ENCODE measurements at places on chromosomes 11 and 22.

GRCh38 chr11:130029137-130029536 lies 26.5 kb upstream of the PRDM10 start:
- no peak for DNase-seq

GRCh38 chr11:93028960-93029522 lies 59.6 kb downstream of the MTNR1B start:
- no peak for DNase-seq

DNA sequence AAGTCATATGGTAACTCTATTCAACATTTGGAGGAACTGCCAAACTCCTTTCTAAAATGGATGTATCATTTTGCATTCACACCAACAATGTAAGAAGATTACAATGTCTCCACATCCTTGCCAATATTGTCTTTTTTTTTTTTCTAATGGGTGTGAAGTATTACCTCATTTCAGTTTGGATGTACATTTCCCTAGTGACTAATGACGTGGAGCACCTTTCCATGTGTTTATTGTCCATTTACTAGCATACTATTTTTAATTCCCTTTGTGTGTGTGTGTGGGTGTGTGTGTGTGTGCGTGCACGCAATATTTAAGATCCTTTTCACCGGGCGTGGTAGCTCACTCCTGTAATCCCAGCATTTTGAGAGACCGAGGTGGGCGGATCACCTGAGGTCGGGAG lies 62.7 kb downstream of the APOL3 start:
- no peak for DNase-seq

- DNase-seq = peak; percentile 71
Observed at GRCh38 chr11:119144825-119145486, 3.9 kb upstream of the ABCG4 start.

GRCh38 chr11:44221992-44222391 lies 87.9 kb downstream of the ALX4 start:
- no peak for DNase-seq

DNA sequence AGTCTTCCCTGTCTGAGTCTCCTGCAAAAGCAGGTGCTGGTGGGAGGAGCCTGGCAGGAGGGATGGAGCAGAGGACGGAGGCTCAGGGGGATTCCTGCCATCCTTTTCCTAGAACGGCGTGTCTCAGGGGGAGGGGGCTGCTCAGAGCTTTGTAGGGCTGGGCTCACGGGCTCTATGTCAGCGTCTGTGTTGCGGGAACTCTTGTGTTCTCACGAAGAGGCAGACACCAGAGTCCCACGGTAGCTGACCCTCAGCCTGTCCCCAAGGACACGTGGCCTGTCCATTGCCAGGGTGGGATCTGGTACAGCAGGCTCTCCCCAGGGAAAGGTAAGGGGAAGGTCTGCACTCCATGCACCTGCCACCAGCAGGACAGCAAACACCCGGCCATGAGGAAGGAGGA lies 1505.2 kb downstream of the TBC1D22A start:
- DNase-seq = no peak

GRCh38 chr11:75240311-75241035 lies at the start of gene TPBGL:
TPBGL (plus strand) TSS chr11:75240774; CDS start chr11:75241050, 276 bp downstream.
- DNase-seq = peak; percentile 63

DNA sequence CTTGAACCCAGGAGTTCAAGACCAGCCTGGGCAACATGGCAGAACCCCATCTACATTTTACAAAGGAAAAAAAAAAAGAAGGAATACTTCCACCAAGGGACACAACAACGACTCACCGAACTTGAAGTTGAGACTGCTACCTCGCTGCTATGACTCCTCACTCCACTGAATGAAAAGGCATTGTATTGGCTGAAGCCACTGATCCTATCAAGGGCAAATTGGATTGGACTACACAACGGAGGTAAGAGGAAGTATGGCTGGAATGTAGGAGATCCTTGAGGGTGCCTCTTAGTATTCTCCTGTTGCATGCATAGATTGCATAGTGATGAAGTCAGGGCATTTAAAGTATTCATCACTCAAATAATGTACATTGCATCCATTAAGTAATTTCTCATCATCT lies 97.9 kb downstream of the CWF19L2 start:
- no peak for DNase-seq

GRCh38 chr22:21734540-21735199 lies 924 bp downstream of the YPEL1 start:
- no peak for DNase-seq

DNA sequence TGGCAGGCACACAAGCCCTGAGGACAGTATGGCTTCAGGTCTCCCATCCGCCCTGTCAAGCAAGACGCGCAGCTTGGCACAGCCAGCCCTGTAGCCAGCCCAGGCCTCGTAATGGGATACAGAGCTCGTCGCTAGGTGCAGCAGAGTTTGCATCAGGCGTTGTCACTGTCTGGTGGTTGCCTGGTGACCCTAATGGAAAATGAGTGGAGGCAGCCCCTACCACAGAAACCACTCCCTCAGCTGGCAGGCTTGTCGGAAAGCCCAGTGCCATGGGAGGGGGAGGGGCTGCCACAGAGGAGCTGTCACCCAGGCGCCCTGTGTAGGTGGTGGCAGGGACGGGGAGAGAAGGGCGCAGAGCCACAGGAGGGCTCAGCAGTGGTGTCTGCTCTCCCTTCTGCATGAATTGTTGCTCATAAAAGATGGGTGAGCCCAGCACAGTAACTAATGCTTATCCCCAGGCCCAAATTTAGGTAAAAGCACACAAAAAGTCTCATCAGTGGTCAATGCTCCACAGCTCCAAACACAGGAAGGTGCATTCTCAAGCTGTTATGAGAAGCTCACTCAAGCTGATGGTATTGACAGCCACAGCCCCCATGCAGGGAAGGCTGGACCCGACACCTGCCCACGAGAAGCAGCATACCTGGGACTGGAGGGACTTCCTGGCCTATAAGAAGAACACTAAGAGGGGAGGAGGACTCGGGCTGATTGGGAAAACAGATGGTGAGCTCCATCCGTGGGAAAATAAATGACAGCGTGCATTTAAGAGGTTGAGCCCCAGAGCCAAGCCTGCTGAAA lies 164.6 kb downstream of the ETS1 start:
- DNase-seq = no peak

DNA sequence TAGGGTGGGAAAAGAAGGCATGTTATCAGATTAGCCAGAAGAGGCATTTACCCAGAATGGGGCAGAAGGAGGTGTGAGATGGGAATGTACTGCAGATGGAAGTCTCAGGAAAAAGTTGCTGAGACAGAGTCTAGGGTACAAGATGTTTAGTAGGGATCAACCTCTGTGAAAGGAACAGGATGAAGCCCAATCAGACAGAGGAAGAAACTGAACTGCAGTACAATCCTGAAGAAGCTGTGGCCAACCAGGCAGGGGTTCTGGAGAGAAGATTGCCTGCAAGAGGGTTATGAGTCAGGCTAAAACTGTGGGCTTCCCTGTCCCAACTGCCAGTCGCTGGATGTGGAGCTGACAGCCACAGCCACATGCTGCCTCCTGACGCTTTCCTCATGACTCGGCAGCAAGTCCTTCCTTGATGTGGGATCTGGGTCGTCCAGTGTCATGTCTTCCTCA lies 64.0 kb downstream of the CWC15 start:
- no peak for DNase-seq

GRCh38 chr11:79052544-79052943 lies 388.3 kb downstream of the TENM4 start:
- DNase-seq = no peak

DNA sequence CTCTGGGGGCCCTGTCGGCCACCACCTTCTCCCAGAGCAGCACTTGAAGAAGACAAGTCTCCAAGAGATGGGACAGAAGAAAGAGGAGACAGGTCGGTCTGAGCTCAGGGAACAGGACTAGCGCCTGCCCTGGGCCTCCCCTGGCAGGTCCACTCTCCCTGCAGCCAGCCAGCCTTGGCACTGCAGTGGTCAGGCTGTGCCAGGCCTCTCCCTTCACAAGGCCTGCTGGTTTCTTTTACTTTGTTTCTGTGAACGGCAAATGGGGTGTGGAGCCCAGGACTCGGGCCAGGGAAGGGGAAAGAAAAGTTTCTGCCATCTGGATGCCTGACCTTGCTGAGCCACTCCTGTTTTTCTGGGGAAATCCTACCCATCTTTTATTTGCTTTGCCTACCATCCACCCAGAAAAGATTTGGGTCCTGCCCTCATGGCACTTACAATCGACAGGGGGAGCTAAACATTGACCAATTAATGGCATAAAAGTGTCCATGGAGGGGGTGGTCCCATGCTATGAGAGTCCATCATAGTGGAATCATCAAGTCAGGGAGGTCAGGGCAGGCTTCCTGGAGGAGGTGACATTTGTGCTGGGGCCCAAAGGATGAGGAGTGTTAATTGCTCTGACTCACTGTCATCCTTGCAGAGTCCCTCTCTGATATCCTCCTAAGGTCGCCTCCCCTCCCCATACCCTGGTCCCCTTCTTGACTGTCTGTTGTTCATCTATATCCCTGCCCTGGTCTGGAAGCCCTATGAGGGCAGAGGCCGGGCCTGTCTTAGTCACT lies 65.2 kb downstream of the NFAM1 start:
- no peak for DNase-seq

GRCh38 chr11:107864591-107864990 lies 6.0 kb upstream of the SLC35F2 start:
- DNase-seq = peak; percentile 36

DNA sequence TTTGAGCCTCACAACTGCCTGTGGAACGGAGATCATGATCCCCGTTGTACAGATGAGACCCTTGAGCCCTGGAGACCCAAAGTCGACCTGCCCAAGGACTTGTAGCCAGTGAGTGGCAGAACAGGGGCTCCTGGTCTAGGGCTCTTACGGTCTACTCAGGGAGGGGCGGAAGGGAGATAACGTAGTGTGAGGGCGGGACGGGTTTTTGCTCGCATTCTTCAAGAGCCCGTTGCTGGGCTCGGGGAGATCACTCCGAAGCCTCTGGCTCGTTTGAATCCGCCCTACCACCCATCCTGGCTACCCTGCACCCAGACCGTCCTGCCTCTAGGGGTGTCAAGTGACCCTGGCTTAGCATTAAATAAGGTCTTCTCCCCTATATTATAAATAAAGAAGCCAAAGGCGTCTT lies 639 bp downstream of the CRY2 start:
- DNase-seq = peak; percentile 82

- DNase-seq = peak; percentile 79
Observed at GRCh38 chr11:66068923-66069714, 953 bp upstream of the PACS1 start.

GRCh38 chr11:16982809-16983208 lies 31.4 kb downstream of the PLEKHA7 start:
- no peak for DNase-seq

- no peak for DNase-seq
Observed at GRCh38 chr11:17725174-17725573, 5.8 kb downstream of the MYOD1 start.

- no peak for DNase-seq
Observed at GRCh38 chr11:112106070-112106469, 19.4 kb downstream of the SDHD start.

DNA sequence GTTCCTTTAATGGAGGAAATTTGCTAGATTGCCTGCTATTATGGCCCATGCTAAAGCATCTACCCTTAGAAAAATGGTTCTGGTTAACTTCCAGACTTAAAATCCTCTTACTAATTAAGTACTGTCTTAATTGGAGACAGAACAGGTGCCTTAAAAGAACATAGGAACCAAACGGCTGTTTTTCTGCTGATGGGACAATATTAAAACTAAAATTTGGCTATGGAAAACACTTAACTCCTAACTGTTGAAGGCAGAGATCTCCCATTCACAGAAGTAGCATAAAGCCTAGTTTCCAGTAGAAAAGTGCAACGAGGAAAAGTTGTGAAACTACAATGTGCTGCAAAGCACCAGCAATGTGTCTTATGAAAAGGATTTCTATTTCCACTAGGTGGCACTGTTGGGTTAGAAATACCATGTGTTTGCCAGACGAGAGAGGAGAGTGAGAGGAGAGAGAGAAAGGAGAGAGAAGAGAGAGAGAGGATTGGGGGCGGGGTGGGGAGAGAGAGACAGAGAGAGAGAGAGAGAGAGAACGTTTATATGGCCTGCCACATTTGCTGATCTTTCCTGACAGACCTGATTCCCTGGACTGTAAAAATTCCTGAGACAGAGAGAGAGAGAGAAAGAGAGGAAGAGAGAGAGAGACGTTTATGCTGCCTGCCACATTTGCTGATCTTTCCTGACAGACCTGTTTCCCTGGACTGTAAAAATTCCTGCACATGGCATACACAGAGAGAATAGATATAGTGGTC lies 51.5 kb downstream of the FAM181B start:
- peak; percentile 90 for DNase-seq

GRCh38 chr11:57214494-57214893 lies 22.6 kb downstream of the APLNR start:
- no peak for DNase-seq

DNA sequence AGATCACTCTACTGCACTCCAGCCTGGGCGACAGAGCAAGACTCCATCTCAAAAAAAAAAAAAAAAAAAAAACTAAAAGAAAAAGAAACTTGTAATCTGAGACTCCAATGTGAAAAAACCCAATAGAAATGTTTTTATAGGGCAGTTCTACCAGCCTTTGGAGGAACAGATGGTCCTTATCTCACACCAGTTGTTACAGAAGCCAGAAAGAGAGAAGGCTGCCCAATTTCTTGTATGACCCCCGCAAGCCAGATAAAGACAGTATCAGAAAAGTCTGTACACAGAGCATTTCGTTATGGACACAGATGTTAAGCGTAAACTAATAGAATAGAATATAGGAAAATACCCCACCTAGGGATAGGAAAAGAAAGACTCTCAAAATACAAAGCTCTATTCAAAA lies 11.3 kb upstream of the TSGA10IP start:
- DNase-seq = no peak

- peak; percentile 34 for DNase-seq
Observed at GRCh38 chr11:116948391-116948790, 111.0 kb upstream of the APOA1 start.

DNA sequence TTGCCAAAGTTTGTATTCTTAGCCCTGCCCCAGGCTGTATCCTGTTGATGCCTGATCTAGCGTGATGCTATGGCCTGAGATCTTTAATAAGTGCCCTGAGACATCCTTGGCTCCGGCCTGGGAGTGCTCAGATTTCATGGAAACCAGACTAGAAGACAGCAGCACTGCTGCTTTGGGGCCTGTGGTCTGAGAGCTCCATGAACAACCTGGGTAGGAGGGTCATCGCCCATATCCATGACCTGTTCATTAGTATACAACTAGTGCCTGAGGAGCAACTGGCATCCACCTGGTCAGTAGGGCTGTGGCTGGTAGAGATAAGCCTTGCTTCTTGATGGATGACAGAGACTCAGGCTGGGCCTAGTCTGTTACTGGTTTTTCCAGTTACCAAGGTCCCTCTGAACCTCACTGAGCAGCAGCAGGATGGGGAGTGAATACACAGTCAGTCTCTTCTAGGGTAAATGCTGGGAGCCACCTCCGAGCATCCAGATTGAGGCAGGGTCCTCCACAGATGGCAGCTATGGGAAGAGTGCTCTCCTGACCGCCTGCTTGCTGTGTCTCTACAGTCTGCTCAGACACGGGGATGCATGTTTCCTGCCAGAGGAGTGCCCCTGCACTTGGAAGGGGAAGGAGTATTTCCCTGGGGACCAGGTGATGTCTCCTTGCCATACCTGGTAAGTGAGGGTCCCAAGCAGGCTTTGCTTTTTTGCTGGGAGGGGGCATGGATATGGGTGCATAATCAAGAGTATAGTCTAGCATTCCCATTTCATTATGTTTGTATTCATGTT lies 39.0 kb downstream of the OTOG start:
- DNase-seq = no peak

All from A673 (cell line).